NCI-H510A treated with DMSO at 0.1 percent for 48 hours (cell line): ENCODE measurements at places on chromosomes 1 and 21.

DNA sequence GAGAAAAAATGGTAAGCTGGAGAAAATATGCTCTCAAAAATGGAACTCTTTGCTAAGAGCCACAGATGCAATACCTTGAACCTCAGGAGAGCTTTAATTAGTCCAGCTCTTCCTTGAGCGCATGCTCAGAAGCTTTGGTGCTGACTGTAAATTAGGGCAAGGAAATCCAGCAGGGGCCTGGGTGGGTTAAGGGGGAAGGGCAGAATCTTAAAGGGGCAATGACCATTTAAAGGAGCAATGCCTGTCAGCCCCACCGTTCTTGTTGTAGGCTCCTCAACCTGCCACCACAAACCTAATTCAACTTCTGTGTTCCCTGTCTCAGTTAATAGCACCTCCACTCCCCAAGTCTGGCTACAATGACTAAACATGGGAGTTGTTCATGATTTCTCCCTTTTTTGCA lies 6.8 kb upstream of the SLC22A15 start:
- DNase-seq: no peak

GRCh38 chr21:39105341-39105765 lies 77.9 kb downstream of the PSMG1 start:
- no peak for DNase-seq

DNA sequence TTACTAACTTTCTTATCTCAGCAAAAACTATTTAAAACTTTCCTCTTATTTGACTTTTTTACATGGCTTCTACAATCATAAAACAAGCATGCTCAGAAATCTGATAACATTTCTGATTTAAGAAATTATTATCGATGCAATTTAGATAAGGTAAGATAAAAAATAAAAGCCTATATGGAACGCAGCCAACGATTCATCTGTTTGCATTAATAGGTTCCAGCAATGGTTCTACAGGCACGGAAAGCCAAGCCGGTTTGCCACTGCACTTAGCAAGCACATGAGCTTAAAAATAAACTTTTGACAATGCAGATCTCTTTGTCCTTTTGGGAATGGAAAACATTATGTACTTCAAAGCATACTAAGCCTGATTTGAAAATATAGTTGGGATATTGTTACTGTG lies 77.5 kb upstream of the KCNK2 start:
- DNase-seq: no peak

DNA sequence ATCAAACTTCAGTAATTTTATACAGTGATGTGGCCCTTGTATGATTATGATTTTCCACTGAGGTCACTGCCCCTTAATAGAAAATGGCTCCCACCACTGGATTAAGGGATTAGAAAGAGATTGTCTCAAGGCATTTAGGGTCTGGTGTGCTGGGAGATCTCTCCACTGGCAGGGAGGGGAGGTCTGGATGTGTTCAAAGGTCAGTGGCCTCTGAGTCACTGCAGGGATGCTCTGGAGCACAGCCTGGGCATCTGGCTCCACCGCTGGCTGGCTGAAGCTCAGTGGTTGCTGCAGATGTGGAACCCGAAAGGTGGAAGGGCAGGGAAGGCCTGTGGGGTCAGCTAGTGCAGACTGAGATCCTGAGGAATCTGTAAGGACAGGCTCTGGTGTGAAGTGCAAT lies 18.3 kb upstream of the CHI3L1 start:
- DNase-seq: no peak

- no peak for DNase-seq
These were observed 464.8 kb upstream of the USP24 start for GRCh38 chr1:55679971-55680370.

- no peak for DNase-seq
These were observed 31.3 kb upstream of the SLC30A10 start for GRCh38 chr1:219959540-219960203.

DNA sequence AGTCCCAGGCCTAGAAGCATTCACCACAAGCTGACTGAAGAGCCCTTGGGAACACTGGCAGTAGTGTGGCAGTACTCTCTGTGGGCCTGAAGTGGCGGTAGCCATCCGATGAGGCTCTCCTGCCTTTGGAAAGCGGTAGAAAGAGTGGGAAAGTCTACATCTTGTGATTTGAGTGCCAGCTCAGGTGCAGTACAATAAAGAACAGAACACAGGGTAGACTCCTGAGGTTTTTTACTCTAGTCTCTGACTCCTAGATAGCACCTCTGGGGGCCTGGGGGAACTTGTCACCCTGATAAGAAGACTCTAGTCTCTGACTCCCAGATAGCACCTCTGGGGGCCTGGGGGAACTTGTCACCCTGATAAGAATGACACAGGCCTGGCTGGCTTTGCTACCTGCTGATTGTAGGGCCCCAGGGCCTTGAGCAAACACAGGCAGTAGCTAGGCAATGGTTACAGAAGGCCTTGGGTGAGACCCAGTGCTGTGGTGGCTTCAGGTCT lies 18.0 kb upstream of the IL20 start:
- no peak for DNase-seq

- no peak for DNase-seq
These were observed 5.2 kb upstream of the AKNAD1 start for GRCh38 chr1:108862017-108862610.

- DNase-seq: no peak
These were observed 47.9 kb upstream of the C1orf115 start for GRCh38 chr1:220642285-220642684.

- DNase-seq: no peak
These were observed 10.3 kb upstream of the ACTL8 start for GRCh38 chr1:17744666-17745478.

DNA sequence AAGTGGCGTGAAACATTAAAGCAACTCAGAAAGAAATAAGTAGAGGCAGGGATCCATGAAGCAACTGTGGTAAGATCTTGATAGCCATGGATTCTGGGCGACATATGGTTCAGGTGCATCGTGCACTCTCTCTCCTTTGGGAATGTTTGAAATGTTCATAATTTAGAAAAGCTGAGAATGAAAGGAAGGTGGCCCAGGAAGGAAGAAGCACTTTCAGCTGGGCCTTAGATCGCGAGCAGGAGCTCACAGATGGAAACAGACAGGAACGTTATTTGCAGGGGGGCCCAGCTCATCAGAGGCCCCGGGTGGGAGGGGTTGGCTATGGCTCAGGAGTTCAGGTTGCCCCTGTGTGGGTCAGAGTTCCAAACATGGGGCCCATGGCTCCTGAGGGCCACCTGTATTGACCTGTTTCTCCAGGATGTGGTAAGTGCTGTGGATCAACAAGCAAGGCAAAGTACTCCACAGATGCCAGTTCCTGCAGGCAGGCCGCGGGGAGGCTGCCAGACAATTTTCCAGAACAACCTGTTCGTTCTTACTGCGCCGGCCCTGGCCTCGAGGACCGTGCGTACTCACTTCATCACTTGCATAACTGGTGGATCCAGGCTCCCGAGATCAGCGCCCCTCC lies 253.2 kb downstream of the TOMM20 start:
- peak; percentile 81 for DNase-seq

GRCh38 chr1:156554971-156555370 lies 17.4 kb downstream of the IQGAP3 start:
- no peak for DNase-seq

DNA sequence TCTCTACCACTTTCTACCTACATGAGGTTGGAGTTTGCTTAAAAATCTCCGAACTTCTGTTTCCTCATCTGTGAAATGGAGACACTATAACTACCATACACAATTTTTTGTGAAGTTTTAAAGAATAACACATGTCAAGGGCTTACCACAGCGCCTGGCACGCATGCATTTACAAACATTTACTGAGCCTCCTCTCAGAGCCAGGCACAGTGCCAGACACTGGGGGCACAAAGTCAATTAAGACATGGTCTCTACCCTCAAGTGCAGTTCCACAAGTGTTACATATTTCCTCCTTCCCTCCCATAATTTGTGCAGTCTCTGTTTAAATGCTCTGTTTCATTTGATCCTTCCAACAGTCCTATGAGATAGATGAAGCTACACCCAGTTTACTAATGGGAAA lies 356.4 kb upstream of the ESRRG start:
- DNase-seq: no peak

GRCh38 chr1:230821346-230821745 lies 47.0 kb downstream of the C1orf198 start:
- DNase-seq: no peak

DNA sequence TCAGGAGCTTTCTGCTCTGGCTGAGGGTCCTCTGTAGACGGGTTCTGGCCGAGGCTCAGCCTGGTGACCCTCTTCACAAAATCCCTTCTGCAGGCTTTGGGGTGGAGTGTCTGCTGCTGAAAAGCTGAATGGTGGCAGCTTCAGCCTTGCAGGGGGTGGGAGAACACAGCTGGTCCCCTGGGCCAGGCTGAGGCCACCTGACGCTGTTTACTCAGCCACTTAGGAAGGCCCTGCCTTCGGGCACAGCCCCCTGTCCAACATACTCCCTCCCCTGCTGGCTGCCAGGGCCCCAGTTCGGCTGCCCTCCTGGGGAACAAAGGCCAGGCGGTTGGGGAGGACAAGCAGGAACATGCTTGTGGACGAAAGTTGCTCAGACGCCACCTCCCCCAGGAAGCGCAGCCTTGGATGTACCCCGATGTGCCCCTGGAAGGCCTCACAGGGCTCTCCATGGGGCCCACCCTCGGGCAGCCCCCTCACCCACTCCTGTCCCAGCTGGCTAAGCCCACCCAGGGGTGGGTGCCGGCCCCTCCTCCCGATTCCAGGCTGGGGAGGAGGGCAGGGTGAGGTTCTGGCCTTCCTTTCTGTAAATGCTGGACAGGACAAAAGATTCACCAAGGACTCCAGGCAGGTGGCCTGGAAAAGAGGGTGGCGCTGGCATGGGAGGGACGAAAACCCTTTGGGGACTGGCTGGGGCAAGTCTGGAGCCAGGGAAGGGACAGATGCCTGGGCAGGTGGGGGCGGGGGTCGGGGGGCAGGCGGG lies at the start of gene ANKRD65:
Gene ANKRD65, minus strand, starts transcription at position 130 of the 760 bp plus-strand sequence. CDS start 271 bp downstream, outside the sequence.
- DNase-seq: peak; percentile 100

GRCh38 chr1:5371270-5371669 lies 621.0 kb downstream of the NPHP4 start:
- no peak for DNase-seq

DNA sequence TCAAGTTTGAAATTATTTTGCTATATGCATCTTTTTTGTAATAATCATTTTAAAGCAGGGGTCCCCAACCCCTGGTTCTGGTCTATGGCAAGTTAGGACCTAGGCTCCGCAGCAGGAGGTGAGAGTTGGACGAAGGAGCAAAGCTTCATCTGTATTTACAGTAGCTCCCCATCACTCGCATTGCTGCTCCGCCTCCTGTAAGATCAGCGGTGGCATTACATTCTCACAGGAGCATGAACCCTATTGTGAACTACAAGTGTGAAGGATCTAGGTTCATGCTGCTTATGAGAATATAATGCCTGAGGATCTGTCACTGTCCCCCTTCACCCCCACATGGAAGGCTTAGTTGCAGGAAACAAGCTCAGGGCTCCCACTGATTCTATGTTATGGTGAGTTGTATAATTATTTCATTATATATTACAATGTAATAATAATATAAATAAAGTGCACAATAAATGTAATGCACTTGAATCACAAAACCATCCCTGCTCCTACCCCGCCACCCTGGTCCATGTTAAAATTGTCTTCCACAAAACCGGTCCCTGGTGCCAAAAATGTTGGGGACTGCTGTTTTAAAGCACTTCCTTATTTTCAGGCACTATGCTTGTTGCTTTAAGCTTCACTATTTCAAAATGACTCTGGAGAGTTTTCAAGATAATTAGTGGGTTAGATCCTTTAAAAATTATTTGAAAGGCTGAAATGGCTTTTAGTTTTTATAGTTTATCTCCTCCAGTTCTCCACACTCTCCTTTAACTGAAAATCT lies 74.8 kb downstream of the PLA2G4A start:
- no peak for DNase-seq

GRCh38 chr1:34984793-34985608 lies at the start of gene TMEM35B:
TSS of gene TMEM35B (minus strand) at chr1:34985347. CDS start at chr1:34985305, 42 bp downstream.
- DNase-seq: peak; percentile 90

- DNase-seq: no peak
These were observed 99.7 kb downstream of the RIPK4 start for GRCh38 chr21:41667136-41667535.

- no peak for DNase-seq
These were observed 354.1 kb downstream of the SMYD3 start for GRCh38 chr1:246152986-246153431.

GRCh38 chr21:40244981-40245380 lies 377.7 kb downstream of the PCP4 start:
- DNase-seq: no peak

- no peak for DNase-seq
These were observed 59.0 kb downstream of the MTR start for GRCh38 chr1:236853921-236854604.

GRCh38 chr1:29011775-29012174 lies 97.4 kb downstream of the EPB41 start:
- DNase-seq: no peak
